ENCODE measurements at places on chromosomes 7 and 10.
A peak's percentile ranks its signal among the peaks of the same experiment; 100 is the strongest.

GRCh38 chr7:95950698-95951097 lies 178.3 kb downstream of the DYNC1I1 start:
- no peak for DNase-seq

DNA sequence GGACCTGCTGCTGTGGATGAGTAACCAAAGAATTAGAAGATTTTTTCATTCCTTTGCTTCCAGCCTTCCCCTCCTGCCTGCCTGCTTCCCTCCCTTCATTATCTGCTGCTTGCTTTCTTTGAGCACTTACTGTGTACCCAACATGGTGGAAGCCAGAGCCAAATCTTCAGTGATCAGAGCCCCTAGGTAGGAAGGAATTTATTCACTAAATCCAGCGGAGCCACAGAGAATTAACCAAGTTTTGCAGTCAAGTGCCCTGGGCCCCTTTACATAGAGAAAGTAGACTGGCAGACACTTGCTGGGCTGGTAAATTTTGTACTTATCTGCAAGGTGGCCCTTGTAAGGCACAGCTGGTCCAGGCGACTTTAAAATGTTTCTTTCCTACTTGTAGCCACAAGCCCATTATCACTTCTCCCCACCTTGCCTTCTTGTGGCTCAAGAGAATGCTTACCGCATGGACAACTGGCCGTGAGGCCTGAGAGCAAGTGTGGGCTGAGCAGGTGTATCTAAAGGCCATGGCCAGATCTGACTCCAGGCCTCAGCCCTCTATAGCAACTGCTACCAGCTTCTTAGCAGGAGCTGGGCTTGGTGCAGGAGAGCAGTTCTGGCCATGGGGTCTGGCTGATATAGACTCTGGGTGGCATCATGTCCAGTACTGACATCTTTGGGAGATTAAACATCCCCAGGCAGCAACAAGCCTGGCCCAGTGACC lies 11.1 kb downstream of the UNC5B start:
- DNase-seq = no peak

GRCh38 chr10:52951824-52952223 lies 179.2 kb upstream of the MBL2 start:
- DNase-seq = no peak

DNA sequence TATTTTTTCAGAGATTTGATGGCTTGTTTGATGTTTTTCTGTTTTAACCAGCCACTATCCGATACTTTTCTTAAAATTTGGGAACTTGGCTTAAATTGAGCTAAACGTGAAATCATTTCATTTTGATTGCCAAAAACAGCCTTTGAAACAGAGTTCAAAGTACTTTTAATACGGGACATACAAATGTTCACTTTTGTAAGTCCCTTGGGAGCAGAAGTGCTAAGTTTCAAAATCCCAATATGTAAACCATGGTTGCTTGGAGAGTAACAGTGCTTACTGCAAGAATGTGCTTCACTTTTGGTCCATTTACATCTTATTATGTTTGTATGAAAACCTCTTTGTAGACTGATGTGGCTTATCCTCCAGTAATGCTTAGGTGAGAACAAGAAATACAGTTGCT lies 10.9 kb downstream of the PNPLA8 start:
- DNase-seq = no peak

GRCh38 chr7:5005066-5005465 lies 40.6 kb upstream of the RBAK start:
- no peak for DNase-seq

GRCh38 chr7:52862321-52862720 lies 173.1 kb upstream of the POM121L12 start:
- DNase-seq = no peak

GRCh38 chr7:151113344-151114150 lies 27.3 kb downstream of the AGAP3 start:
- no peak for DNase-seq

DNA sequence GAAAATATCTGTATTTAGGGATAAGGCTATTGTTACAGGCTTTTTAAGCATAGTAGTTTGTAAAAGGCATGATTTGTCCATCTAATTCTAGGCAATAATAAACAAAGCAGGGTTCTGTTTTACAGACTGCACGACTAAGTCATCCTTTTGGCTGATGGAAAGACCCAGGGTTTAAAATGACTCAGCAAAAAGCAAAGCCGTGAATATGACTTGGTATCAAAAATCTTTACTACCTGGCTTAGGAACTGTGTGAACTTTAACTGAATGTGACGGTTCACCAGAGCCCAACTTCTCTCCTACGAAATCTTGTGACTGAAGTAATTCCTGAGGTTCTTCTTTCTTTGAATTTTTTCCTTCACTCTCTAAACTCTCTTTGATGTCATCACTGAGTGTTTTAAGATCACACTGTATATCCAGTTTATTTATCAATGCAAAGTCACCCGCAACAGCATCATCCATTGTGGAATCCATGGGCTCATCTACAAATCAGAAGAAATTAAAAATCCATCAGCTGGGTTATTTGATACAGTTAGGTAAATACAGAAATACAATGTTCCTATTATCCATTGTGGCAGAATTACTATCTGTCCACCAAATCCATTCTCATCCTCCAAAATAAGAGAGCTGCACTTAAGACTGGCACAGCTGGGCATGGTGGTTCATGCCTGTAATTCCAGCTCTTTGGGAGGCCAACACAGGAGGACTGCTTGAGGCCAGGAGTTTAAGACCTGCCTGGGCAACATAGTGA lies 17.0 kb downstream of the ATE1 start:
- DNase-seq = no peak

DNA sequence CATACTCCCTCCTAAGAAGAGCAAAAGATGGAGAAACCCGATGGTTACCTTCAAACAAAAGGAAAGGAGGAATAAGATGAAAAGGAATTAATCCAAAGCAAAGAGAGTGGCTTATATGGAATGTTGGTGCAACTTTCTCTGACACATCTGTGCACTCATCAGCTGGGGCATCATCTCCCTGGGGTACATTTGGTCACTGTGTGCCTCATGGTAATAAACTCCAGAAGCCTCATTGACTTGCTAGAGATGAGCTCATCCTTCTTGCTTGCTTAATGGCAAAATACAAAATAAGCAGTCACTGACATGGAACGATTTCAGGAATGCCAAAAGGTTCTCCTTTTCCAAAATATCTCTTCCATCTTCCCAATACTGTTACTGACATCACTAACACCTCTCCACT lies 22.5 kb downstream of the CAV1 start:
- no peak for DNase-seq

- DNase-seq = no peak
Measured at GRCh38 chr10:117204316-117204715, 7.0 kb downstream of the KCNK18 start.

DNA sequence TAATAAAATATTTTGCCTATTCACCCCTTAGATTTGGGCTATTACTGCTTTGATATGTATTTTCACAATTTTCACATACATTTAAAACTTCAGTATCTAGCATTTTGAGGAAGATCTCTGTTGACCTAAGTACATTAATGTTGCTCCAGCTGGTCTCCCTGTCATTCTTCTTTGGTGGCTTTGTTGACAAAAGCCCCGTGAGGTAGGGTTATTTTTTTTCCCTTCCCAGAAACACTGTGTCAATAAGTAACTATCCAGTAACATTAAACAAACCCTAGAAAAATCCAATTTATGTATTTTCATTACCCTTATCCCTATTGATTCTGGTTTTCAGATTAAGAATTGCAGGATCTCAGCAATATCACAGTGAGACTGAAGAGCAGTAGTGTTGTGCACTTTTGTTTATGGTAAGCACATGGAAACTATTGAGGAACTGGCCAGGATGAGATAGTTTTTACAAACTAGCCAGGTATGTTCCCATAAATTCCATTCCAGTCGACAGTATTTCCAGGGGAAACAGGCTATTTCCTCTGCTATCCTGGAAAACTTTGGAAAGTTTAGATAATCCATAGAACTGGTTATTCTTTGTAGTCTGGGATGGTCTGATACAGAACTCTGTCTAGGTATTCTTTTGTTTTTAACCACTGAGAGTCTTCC lies 198.2 kb downstream of the PON1 start:
- DNase-seq = no peak

DNA sequence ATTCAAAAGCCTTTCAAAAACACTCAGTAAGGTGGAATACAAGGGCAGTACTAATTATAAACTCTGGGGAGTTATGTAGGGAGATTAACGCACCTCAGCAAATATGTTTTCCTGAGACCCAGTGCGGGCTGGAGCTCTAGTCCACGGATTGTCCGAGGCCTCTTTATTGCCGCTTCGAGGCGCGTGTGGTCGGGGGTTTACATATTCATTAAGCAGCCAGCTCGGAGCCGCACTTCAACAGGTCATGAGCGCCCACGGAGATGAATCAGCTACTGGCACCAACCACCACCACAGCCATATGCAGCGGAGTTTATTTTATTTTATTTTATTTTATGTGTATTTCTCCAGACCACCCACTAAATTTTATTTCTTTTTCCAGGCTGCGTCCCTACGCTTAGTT lies 195.9 kb upstream of the ADARB2 start:
- DNase-seq = no peak

DNA sequence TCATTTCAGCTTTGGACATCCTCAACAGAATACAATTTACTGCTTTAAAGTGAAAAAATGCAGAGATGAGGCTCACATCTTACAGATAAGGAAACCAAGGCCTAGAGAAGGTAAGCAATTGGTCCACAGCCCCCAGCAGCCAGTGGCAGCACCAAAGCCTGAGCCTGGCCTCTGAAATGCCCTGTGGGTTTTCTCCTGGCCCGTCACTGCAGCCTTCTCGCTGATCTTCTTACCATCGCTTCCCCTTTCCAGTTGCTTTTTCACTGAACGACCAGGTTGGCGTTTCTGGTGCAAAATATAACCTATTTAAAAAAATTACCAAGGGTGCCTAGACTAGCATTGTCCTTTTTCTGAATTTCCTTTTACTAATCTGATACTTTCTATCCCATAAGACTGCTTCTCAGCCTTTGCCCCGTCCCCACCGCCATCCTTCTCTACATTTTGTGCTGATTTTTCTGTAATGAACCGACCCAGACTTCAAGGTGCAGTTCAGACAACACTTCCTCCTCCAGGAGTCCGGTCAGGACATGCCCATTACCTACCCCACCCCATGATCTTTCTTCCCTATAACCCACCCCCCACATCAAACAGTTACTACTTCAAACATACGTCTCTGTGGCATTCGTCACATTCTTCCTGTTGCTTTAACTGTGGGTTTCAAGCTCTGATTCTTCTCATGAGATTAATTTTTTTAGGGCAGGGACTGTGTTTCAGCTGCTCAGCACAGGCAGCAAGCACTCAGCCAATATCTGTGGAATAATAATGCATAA lies 289.4 kb downstream of the DNAJB6 start:
- DNase-seq = peak; percentile 22

GRCh38 chr10:26467639-26468038 lies 29.5 kb downstream of the APBB1IP start:
- DNase-seq = no peak

GRCh38 chr7:158301207-158301606 lies 286.4 kb downstream of the PTPRN2 start:
- DNase-seq = no peak

DNA sequence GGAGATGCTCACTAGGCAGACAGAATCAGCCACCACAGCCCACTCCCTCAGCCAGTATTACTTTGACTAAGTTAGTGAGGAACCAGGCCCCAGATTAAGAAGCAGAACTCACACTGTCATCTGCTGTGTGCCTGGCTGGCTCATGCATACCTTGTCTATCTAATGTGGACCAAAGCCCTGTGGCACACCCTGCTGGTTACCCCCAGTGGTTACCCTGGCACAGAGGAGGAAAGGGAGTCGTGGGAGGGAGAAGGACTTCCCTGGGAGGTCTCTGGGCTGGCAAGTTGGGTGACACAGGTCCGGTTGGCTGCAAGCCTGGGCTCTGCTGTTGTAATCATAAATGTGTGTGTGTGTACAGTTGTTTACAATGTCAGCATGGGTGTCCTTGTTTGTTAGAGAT lies 7.5 kb upstream of the SH2D4B start:
- DNase-seq = no peak

DNA sequence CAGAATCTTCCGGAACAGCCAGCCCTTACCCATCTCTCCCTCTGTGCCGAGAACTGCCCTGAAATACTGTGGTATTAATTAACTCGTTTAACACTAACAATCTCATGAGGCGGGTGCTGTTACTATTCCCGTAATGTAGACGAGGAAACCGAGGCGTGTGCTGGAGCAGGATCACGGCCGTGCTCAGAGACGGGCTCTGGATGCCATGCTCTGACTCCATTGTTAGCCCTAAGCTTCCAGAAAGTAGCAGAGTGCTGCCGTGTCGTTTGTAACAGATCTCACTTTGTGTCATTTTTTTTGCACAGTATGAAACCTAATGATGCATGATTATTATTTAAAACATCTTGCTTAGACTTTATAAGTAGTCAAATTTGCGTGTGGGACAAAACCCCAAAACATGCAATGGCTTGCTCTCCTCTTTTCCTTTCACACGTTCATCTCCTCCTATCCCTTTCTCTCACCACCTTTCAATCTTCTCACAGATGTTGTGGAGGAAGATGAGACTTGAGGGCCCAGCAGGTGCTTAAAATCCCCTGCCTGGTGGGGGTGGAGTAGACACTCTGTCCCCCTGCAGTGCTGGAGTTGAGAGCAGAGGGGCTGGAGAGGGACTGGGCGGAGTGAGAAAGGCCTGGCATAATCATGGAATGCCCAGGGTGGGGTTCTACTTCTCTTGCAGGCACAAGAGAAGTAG lies 482 bp upstream of the ACTR3C start:
- DNase-seq = no peak

DNA sequence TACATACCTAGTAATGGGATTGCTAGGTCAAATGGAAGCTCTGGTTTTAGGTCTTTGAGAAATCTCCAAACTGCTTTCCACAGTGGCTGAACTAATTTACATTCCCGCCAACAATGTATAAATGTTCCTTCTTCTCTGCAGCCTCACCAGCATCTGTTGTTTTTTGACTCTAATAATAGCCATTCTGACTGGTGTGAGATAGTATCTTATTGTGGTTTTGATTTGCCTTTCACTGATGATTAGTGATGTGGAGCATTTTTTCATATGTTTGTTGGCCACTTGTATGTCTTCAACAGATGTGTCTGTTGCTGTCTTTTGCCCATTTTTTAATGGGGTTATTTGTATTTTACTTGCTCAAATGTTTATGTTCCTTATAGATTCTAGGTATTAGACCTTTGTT lies 675.5 kb downstream of the SUGCT start:
- no peak for DNase-seq

DNA sequence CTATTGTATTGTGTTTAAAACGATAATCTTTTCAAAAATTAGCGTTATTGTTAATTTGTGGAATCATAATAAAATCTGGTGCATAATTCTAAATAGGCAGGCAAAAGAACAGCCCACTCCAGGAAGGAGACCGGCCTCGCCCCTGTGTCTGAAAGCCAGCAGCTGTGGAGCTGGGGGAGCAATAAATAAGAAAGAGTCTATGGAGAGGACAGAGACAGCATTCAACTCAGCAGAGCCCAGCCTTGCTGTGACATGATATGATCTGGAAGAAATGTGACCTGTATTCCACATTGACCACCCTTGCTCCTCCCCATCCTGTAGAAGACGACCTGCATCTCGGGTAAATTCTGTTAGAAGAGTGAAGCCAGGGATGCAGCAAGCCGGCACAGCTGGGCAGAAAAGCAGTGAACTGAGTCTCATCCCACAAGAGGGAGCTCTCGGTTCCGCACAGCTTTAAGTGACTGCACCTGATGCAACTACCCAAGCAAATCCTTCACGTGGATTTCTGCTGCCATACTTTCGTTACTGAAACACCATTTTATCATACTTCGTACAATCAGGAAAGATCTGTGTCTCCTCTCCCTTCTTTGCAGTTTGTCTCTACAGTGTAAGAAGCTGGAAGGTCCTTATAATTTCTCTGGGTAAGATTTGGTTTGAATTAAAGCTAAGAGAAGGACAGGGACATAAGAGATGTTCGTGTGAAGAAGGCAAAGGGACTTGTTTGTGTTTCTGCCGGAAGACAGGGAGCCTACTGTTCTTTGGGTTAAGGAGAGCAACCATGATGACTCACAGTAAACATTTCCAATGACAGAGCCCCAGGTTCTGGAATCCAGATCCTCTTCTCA lies 427.1 kb downstream of the GPAM start:
- DNase-seq = no peak

Measured in natural killer cell treated with Interleukin-12 subunit alpha and Interleukin-12 subunit beta and Interleukin-15 and Interleukin-18, amount 100 ng/mL, for 72 hours (primary cell).